ENCODE measurements at places on chromosomes 6 and 20. TPM values are rescaled to one million over a fixed set of nuclear protein-coding genes. Genes with fewer than 3 reads are reported as not detected.

DNA sequence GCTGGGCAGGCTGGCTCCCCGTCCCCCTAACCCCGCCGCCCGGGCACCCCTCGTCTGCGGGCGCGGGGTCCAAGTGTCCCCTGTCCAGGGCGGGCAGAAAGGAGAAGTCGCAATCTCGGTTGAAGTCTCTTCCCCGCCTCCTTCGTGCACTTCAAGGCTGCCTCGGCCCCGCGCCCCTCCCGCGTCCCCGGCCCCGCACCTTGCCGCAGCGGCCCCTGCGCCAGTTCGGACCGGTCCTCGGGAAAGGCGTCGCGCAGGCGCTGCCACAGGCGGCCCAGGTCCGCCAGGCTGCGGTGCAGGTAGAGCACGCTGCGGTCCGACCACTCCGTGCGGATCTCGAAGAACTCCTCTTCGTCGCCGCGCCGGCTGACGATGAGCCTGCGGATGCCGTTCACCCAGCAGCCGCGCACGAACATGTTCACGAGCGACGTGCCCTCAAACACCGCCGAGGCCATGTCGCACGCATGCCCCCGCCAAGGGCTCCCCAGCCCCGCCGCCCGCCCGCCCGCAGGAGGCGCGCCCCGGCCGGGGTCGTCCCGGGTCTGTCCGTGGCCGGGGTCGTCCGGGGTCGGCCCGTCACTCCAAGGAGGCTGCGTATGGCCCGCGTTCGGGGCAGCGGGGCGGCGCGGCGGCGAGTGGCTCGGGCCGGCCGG is at the start of gene PXDC1:
Gene PXDC1 (minus strand): TSS at position 637 of the 653 bp plus-strand sequence. CDS start 182 bp downstream, at position 455.
- DNase-seq = peak; percentile 27
- peaks cover 49% of the 10 kb centered on the region for H3K4me1 ChIP-seq
- H3K27me3 ChIP-seq = peaks cover 11% of the 10 kb centered on the region
- H3K27ac ChIP-seq = no peak within 1 kb of the TSS
- H3K4me3 ChIP-seq = peak within 1 kb of the TSS; percentile 77

GRCh38 chr6:37129566-37129965 is 40.4 kb upstream of the PIM1 start:
- peaks cover 24% of the 10 kb centered on the region for H3K4me1 ChIP-seq
- no peaks in the 10 kb centered on the region for H3K36me3 ChIP-seq
- no peaks in the 10 kb centered on the region for H3K27me3 ChIP-seq

DNA sequence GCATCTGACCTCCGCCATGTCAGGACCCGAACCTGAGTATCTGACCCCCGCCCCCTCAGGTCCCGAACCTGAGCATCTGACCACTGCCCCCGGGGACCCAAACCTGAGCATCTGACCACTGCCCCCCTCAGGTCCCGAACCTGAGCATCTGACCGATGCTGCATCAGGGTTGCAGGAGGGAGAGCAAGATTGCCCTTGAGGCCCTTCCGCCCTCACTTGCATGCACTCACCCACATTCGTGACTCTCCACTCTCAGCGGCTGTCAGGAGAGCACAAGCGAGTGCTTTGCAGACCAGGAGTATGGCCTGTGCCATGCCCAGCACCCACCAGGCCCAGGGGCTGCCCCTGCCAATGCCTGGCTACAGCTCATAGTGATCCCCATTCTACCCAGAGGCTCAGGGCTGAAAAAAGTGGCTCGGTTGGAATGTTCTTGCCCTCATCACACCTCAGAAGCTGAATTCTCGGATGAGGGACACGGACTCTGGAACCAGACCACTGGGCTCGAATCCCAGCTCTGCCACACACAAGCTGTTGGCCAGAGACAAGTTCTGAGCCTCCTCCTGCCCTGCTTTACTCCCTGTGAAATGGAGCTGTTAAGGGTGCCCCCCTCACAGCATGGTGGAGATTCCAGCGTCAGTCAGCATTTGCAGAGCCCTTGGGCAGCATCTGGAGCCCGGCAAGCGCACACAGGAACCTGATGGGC is 82.1 kb downstream of the DLL1 start:
- H3K36me3 ChIP-seq = peaks cover 10% of the 10 kb centered on the region
- no peak overlapping the region for H3K27ac ChIP-seq
- no peak overlapping the region for H3K4me3 ChIP-seq
- H3K4me1 ChIP-seq = no peaks in the 10 kb centered on the region

DNA sequence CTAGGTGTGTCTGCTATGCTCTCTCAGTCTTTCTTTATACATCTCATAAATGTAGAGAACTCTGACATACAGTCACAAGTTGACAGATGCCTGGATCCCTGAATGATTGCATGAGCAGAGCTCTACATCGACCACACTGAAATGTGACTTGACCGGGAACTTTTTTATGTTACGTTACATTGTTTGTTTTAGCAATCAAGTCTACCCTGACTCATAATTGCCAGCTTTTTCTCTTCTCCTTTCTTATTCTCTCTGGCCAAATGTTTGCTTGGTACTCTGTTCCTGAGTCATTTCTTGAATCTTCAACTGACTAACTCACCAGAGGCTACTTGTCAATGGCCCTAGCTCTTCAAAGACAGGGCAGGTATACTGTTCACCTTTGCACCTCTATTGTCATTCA is 213.6 kb upstream of the DTNBP1 start:
- H3K4me1 ChIP-seq = peaks cover under 1% of the 10 kb centered on the region
- no peak for DNase-seq
- H3K27me3 ChIP-seq = no peaks in the 10 kb centered on the region
- no peak overlapping the region for H3K27ac ChIP-seq

- peaks cover 36% of the 10 kb centered on the region for H3K4me1 ChIP-seq
- peaks cover 8% of the 10 kb centered on the region for H3K36me3 ChIP-seq
- H3K27me3 ChIP-seq = peaks cover 23% of the 10 kb centered on the region
- H3K4me3 ChIP-seq = peak overlapping the region; percentile 89
Measured at GRCh38 chr6:165660857-165661663, 2.0 kb downstream of the PDE10A start.

DNA sequence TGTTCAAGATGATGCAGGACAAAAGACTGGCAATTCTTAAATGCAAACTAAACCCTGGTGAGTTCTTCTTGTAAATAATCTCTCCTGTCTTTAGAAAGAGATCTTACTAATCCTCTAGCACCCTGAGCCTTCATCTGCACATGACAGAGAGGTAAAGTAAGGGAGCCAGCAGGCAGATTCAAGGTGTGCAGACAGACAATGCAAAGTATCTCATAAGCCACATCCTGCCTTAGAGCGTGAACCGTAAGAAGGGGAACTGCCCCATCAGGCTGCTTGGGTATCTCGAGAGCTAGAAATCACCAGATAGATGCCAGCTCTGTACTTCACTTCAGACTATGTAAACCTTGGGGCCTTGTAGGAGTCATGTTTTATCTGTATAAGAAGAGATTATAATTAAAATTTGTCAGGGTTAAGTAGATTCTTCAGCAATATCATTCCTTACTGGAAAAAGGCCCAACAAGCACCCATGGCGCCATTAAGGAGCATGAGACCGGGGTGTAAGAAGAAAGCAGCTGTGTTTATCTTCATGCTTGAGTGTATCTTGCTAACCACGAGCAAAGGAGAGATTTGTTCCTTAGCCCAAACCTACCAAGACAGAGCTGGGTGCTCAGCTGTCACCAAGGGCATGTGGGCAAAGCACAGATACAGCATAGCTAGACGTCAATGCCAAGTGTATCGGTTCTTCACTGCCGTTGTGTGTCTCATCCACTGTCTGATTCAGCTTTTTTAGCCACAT is 24.4 kb downstream of the CNR1 start:
- H3K36me3 ChIP-seq = no peaks in the 10 kb centered on the region
- DNase-seq = no peak

COL21A1 gene
- 1.2 TPM for total RNA-seq

DNA sequence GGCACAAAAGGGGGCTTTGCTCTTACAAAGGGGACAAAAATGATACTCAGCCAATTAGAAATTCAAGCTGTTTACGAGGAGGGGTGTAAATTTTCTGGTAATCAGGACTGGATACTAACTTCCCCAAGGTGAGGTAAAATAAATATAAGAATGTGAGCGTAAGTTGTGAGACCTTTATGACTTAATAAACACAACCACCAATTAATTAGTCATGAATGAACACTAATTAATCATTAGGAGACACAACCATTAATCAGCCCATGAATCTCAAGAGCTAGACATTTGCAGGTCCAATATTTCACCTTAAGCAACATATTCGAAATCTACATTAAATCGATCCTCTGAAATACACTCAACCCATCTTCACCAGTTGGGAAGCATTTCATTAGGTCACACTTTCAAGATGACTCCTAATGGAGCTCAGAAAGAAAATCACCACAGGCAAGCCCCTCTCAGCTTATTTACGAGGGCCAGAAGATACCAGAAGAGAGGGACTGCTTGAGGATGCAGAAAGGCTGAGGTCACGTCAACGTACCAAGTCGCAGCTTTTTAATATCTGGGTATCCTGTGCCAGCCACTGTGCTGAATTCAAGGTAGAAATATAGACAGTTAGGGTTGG is 2.7 kb downstream of the ADTRP start:
- no peak overlapping the region for H3K4me3 ChIP-seq
- H3K4me1 ChIP-seq = no peaks in the 10 kb centered on the region
- no peak overlapping the region for H3K27ac ChIP-seq
- no peak for DNase-seq

RAB32 gene
- 37.0 TPM for total RNA-seq

SMOC2 gene
- total RNA-seq = not detected

GRCh38 chr6:113953346-113953745 is 17.6 kb downstream of the HDAC2 start:
- DNase-seq = no peak
- H3K27ac ChIP-seq = no peak overlapping the region
- no peak overlapping the region for H3K4me3 ChIP-seq
- no peaks in the 10 kb centered on the region for H3K36me3 ChIP-seq
- no peaks in the 10 kb centered on the region for H3K4me1 ChIP-seq

- H3K4me1 ChIP-seq = peaks cover 13% of the 10 kb centered on the region
- no peak overlapping the region for H3K4me3 ChIP-seq
- no peak overlapping the region for H3K27ac ChIP-seq
Measured at GRCh38 chr6:161244725-161245124, 29.1 kb downstream of the AGPAT4 start.

- peaks cover 6% of the 10 kb centered on the region for H3K36me3 ChIP-seq
- DNase-seq = no peak
Measured at GRCh38 chr6:110558575-110558974, 82.2 kb upstream of the SLC22A16 start.

DNA sequence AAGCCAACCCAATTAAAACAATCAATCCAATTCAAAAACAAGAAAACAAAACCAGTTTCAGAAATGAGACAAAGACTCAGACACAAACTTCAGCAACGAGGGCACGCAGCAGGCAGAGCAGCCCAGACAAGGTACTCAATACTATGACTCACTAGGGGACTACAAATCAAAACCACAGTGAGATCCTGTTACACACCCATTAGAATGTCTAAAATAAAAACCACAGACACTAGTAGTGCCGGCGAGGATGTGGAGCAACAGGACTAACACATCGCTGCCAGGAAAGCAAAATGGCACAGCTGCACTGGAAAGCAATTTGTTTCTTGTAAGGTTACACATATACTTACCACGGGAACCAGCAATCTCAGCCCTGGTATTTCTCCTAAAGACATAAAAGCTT is 28.4 kb upstream of the MAS1L start:
- H3K4me1 ChIP-seq = peaks cover 7% of the 10 kb centered on the region
- H3K27ac ChIP-seq = no peak overlapping the region
- peaks cover 4% of the 10 kb centered on the region for H3K27me3 ChIP-seq
- DNase-seq = no peak
- no peaks in the 10 kb centered on the region for H3K36me3 ChIP-seq

ALDH5A1 gene
- total RNA-seq = 7.2 TPM

DNA sequence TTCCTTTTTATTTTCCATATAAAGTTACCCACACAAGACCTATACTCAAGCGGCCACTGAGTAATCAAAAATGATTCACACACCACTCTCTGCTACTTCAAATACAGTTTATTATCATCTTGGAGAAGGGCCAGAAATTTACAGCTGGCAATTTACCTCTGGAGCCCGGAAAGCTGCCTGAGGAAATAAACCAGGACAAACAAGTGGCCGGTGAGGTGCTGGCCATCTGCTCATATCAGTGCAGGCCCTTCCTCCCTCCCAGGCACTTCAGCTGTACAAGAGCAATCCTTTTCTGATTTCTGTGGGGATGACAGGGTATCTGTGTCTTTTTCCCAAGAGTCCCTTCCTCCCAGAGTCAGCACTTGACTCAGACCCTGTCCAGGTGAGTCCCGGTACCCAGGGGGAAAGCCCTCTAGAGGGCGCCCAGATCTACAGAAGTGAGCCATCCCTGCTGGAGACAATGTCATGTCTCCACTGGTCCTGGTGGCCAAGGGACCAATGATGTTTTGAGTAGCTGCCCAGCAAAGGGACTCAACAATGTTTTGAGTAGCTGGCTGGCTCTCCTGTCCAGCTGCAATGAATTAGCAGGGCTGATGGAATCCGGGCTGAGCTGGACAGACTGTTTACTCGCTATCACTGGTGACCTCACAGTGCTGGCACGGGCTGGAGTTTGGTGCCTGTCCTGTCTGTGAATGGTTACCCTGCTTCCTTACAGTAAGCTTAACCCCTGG is 23.6 kb downstream of the LRP11 start:
- H3K36me3 ChIP-seq = peaks cover 21% of the 10 kb centered on the region
- no peak overlapping the region for H3K4me3 ChIP-seq
- H3K27me3 ChIP-seq = peaks cover 4% of the 10 kb centered on the region
- no peak overlapping the region for H3K27ac ChIP-seq
- DNase-seq = peak; percentile 50
- no peaks in the 10 kb centered on the region for H3K4me1 ChIP-seq

GRCh38 chr6:143882401-143882930 is 18.2 kb downstream of the ZC2HC1B start:
- H3K4me3 ChIP-seq = no peak overlapping the region
- no peaks in the 10 kb centered on the region for H3K27me3 ChIP-seq
- H3K4me1 ChIP-seq = peaks cover 9% of the 10 kb centered on the region
- DNase-seq = no peak
- H3K27ac ChIP-seq = no peak overlapping the region

- H3K27me3 ChIP-seq = no peaks in the 10 kb centered on the region
- no peaks in the 10 kb centered on the region for H3K4me1 ChIP-seq
- H3K36me3 ChIP-seq = peaks cover 11% of the 10 kb centered on the region
- DNase-seq = no peak
Measured at GRCh38 chr20:7993703-7994102, 25.9 kb downstream of the TMX4 start.

- no peak overlapping the region for H3K27ac ChIP-seq
- H3K27me3 ChIP-seq = no peaks in the 10 kb centered on the region
- no peaks in the 10 kb centered on the region for H3K36me3 ChIP-seq
Measured at GRCh38 chr6:154938221-154938580, 56.9 kb upstream of the TIAM2 start.

- peaks cover 26% of the 10 kb centered on the region for H3K4me1 ChIP-seq
- no peak overlapping the region for H3K27ac ChIP-seq
- H3K4me3 ChIP-seq = peak overlapping the region; percentile 37
- no peak for DNase-seq
- H3K36me3 ChIP-seq = peaks cover 6% of the 10 kb centered on the region
- H3K27me3 ChIP-seq = peaks cover 8% of the 10 kb centered on the region
Measured at GRCh38 chr6:36760685-36761435, 63.2 kb downstream of the RAB44 start.
